ENCODE measurements at places on chromosomes 1 and 21.
A peak's percentile ranks its signal among the peaks of the same experiment; 100 is the strongest.

DNA sequence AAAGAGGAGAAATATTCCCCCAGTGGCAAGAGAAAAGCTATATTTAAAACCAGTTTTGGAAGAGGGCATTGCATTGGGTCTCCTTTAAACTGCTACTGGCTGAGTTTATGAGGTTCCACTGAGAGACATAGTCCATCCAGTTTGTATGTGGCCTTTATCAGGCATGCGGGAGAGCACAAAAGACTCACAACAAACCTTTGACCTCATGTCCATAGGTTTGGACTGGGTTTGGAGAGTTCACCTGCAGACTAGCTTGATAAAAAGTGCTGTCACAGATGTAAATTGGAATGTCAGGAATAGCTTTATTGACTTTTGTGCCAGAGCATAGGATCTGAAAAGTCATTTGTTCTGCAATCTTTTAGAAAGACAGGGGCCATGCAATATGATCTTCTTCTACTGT is 131.0 kb upstream of the NRIP1 start:
- no peak for DNase-seq

GRCh38 chr1:17207046-17207445 is 2.1 kb downstream of the PADI1 start:
- DNase-seq, result no peak

DNA sequence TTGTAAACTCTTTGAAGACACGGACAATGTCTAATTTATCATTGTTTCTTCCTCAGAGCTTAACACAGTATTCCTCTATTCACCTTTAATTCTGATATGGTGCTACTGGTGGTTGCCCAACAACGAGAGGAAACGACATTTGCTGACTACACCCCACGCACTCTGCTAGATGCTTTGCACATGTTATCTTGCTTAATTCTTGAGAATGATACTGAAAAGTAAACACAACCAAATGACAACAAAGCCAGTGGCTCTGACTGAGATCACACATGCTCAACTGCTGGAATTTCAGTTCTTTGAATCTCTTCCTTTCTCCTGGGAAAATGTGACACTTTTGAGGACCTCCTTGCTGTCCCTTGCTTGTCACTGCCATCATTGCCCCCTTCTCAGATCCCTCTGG is 37.2 kb upstream of the DDAH1 start:
- no peak for DNase-seq

GRCh38 chr1:29753771-29754572 is 517.6 kb downstream of the PTPRU start:
- DNase-seq, result no peak

GRCh38 chr1:161091796-161092507 is 2.6 kb upstream of the NECTIN4 start:
- peak; percentile 44 for DNase-seq

GRCh38 chr1:32215629-32216480 is 6.3 kb downstream of the TMEM234 start:
- peak; percentile 61 for DNase-seq

- DNase-seq, result no peak
Measured at GRCh38 chr1:181143102-181143859, 54.8 kb downstream of the IER5 start.

DNA sequence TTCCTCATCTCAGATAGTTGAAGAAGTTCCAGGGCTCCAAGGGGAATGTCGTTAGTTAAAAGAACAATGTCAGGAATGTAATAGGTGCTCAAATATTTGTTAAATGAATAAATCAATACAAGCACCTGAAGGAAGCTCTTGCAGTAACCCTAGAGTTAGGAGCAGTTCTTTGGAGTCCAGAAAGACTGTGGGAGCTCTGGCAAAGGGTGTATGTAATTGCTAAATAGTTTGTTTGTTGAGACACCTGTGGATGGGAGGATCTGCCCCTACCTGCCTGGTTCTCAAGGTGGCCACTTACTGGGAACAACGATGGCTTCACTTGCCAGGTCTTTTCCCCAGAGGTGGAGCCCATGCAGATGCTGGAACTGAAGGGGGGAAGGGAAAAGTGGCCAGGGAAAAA is 27.5 kb upstream of the JUN start:
- no peak for DNase-seq

DNA sequence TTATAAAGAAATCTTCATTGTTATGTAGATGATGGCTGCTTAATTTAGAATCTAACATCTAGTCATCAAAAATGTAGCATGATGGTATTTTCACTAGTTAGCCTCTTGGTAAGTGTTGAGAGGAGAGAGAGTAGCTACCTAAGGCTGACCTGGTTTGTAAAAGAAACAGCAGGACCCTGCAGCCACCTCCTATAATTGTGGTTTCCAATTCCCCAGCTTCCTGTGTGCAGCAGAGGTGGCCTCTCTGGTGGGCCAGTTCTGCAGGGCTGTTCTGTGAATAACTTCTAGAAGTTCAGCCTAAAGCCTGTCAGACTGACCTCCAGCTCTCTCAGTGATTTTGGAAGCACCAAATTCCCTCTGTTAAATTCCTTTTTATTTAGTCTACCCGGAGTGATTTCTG is 246.4 kb upstream of the LRRC7 start:
- DNase-seq, result no peak

DNA sequence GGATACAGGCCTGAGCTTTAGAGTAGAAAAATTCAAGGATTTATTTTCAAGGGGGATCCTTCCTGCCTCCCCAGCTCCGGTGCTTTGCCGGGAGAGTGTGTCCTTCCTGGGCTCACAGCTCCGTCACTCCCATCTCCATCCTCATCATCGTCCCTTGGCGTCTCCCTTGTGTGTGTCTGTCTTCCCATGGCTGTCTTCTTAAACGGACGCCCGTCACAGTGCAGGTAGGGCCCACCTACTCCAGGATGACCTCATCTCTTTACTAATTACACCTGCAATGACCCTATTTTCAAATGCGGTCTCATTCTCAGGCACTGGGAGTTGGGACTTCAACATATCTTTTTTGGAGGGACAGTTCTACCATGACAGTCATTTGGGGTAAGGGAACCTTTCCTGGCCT is 320.3 kb upstream of the C1orf174 start:
- DNase-seq, result no peak

- no peak for DNase-seq
Measured at GRCh38 chr1:36836916-36837315, 197.4 kb downstream of the GRIK3 start.

GRCh38 chr1:33410091-33410701 is 20.7 kb downstream of the PHC2 start:
- peak; percentile 94 for DNase-seq

- no peak for DNase-seq
Measured at GRCh38 chr1:69765951-69766350, 198.2 kb downstream of the LRRC7 start.

DNA sequence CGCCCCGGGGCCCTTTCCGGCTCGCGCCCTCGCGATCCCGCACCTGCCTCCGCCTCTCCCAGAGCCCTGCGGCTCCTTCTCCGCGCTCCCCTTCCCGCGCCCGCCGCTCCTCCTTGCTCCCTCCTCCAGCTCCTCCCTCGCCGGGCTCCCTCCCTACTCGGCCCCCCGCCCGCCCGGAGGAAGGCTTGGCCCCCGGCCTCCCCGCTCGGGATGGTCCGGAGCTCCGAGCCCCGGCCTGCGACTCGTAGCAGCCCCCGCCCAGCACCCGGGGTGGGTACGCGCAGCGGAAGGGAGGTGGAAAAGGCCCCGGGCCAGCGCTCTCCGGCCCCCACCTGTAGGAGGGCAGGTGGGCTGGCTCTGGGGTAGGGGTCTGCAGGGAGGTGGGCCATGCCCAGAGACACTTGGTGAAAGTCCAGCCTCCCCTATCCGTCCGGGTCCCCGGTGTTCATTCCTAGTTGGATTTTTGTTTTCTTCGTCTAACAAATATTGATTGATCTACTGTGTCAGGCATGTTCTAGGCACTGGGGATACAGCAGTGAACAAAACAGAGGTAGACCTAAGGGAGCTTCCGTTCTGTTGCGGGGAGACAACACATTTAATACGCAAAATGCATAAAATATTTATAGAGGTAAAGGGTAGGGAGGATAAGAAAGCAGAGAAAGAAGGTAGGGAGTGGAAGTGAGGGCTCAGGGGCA is at the start of gene HTR1D:
Gene HTR1D, minus strand, starts transcription at position 82 of the 695 bp plus-strand sequence. CDS start 23,283 bp downstream, outside the sequence.
- no peak for DNase-seq

DNA sequence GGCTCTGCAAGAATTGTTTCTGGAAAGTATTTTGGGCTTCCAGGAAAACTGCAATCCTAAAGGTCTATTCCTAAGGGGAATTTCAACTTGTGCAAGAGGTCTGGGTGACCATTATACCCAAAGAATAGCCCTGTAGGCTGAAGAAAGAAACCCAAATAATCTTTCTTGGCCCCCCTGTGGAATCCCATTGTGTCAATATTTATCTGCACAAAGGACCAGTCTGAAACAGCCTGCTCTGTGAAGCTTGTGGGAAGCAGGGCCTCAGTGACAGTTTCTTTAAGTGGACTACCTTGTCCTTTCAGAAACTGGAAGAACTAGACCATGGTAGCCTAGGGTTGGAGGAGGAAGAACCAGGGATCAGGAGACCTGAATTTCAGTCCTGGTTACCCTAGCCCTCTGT is 58.4 kb upstream of the HSD17B7 start:
- DNase-seq, result no peak

DNA sequence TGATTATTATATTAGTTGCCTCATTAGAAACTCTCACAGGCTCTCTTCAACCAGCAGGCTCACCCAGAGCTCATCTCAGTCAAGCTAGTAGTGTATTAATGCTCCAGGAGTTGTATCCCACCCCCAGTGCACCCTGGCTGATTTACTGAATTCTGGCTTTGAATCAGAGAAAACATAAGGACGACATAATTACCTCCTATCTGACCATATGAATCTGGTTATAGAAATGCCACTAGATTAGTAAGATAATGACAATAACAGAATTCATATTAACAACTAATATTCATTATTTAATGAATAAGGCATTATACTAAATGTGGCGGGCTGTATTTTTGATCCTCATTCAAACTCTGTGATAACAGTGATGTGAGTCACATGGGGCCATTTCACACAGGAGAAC is 1066.7 kb downstream of the TTLL7 start:
- no peak for DNase-seq

- peak; percentile 69 for DNase-seq
Measured at GRCh38 chr1:161921990-161922389, 101.7 kb downstream of the OLFML2B start.

GRCh38 chr1:12405325-12406210 is 175.7 kb downstream of the VPS13D start:
- peak; percentile 51 for DNase-seq

DNA sequence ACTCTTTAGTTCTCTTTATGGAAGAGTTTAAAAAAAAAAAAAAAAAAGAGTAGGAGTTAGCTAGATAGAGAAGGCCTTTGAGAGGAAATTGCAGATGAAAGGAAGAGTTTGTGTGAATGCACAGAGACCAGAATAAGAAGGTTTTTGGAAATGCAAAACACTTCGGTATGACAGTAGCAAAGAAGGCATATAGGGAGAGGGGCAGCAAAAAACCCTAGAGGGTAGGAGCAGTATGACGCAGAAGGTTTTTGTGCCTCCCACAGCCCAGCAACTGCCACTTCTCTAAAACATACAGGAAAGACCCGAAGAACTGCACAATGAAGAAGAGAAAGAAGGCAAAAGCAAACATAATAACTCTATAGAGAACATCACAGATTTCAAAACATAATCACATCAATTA is 84.3 kb downstream of the WDR64 start:
- no peak for DNase-seq

DNA sequence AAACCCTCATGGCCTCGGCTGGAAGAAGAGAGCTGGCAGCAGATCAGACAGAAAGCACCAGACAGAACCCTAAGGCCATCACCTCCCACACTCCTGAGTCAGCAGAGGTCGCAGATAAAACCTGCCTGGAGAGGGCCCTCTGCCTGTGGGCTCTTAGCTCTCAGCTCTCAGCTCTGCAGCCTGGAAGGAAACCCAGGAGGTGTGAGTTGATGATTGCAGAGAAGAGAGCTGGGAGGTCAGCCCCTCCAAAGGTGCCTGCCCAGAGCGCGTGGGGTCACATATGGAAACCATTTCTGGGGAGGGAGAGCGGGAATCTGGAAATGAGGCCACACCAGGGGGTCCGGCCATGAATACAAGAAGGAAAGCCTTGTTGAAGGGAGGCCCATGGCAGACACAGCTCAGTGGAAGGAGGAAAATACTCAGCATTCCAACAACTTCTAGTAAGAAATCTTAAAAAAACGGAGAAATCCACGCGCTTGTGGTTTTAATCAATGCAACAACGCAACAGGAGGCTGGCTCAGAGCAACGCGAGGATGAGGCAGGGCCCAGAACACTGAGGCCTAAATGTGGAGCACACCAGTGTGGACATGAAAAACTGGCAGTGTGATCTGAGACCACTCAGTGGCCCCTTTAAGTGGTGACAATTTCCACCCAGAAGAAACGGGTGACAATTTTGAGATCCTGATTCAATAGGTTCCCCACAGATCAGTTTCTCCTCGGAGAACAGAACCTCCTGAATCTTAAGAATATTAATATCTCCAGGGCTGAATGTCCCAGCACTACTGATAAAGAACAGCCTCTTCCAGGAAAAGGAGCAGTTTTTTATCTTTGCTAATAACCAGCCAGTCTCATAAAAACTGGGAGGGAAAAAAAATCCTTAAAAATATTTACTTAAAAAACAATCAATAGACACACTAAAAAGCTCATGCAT is 45.7 kb downstream of the PSMG1 start:
- peak; percentile 87 for DNase-seq

GRCh38 chr1:13809461-13810159 is 109.6 kb downstream of the PRDM2 start:
- no peak for DNase-seq

DNA sequence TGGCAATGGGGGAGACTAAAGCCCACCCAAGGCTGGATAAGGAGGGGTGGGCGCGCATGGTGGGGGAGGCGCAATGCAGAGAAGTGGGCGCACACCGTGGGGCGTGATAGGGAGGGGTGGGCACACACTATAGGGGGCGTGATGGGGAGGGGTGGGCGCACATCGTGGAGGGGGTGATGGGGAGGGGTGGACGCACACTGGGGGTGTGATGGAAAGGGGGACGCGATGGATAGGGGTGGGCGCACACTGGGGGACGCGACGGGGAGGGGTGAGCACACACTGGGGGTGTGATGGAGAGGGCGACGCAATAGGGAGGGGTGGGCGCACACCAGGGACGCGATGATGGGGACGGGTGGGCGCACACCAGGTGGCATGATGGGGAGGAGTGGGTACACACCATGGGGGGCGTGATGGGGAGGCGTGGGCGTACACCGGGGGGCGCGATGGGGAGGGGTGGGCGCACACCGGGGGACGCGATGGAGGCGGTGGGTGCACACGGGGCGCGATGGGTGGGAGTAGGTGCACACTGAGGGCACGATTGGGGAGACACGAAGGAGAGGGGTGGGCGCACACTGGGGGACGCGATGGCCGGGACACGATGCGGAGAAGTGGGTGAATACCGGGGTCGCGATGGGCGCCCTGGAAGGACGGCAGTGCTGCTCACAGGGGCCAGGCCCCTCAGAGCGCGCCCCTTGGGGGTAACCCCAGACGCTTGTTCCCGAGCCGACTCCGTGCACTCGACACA is 929 bp downstream of the SUMO3 start:
- DNase-seq, result no peak

DNA sequence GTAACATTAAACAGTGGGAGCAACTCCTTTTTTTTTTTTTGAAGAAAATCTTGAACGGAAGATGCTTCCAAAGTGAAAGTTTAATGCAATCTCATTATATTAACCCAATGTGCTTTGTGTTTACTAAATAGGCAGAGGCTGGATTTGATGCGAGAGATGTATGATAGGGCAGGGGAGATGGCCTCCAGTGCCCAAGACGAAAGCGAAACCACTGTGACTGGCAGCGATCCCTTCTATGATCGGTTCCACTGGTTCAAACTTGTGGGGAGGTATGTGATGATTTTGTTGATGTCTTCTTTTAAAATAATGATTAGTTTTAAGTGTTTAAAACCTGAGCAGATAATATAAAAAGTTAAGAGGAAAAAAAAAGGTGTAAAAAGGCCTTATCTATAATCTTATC is 74.2 kb upstream of the PGD start:
- no peak for DNase-seq
